ENCODE measurements at places on chromosomes 6 and 20.

DNA sequence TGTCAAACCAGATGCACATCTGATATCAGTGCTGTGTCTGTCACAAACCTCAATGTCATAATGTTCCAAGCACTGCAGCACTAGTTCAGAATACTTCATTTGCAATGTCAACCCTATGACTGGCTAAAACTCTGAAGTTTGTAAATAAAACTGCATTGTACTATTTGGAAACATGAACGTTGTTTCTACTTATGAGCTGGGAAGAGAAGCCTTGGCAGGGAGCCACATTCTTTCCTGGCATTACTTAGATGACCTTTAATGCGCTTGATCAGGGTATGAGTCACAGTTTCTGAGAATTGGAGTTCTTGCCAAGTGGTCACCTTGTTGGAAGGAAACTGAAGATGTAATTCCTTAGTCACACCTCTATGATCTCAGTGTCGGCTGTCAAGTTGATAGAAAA is 664.8 kb upstream of the MMS22L start:
- DNase-seq: no peak

GRCh38 chr6:139877828-139878405 is 503.5 kb upstream of the CITED2 start:
- no peak for DNase-seq

DNA sequence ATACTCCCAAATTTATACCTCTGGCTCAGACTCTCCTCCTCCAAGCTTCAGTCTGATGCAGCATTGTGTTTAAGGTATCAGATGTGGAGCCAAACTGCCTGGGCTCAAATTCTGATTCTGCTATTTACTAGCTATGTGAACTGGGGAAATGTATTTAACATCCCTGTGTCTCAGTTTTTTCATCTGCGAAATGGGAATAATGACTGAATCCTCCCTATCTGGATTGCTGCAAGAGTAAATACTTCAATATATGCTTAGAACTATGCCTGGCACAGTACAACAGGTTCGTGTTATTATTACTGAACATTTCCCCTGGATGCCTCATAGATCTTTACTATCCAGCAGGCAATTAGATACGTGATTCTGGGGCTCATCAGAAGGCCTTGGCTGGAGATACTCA is 5.5 kb downstream of the LRRN4 start:
- no peak for DNase-seq

DNA sequence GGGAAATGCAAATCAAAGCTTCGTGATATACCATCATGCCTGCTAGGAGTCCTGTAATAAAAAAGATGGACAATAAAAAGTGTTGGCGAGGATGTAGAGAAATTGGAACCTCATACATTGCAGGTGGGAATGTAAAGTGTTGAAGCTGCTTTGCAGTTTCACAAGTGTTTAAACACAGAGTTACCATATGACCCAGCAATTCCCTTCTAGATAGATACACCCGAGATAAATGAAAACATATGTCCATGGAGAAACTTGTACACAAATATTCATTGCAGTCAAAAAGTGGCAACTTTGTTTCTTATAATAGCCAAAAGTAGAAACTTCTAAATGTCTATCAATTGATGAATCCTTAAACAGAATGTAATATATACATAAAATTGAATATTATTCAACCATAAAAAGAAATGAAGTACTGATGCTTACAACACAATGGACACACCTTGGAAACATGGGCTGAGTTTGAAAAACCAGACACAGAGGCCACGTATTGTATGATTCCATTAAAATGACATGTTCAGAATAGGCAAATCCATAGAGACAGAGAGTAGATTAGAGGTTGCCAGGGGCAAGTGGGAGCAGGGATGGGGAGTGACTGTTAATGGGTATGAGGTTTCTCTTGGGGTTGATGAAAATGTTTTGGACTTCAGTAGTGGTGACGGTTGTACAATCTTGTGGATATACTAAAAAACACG is 20.8 kb upstream of the ERVFRD-1 start:
- no peak for DNase-seq

- no peak for DNase-seq
These were observed 456.4 kb downstream of the COL12A1 start for GRCh38 chr6:74749211-74750147.

- DNase-seq: no peak
These were observed 30.9 kb upstream of the RAB23 start for GRCh38 chr6:57252975-57253374.

GRCh38 chr6:2947445-2947844 is 23.9 kb downstream of the SERPINB6 start:
- no peak for DNase-seq

DNA sequence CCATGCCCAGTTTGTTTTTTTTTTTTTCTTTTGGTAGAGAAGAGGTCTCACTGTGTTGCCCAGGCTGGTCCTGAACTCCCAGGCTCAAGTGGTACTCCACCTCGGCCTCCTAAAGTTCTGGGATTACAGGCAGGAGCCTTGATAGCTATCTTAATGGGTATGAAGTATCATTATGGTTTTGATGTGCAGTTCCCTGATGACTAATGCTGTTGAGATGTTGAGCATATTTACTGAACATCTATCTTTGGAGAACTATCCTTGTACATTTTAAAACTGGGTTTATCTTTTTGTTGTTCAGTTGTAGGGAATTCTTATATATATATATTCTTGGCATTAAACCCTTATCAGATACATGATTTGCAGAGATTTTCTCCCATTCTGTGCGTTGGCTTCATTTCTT is 21.4 kb upstream of the MYL9 start:
- DNase-seq: no peak

DNA sequence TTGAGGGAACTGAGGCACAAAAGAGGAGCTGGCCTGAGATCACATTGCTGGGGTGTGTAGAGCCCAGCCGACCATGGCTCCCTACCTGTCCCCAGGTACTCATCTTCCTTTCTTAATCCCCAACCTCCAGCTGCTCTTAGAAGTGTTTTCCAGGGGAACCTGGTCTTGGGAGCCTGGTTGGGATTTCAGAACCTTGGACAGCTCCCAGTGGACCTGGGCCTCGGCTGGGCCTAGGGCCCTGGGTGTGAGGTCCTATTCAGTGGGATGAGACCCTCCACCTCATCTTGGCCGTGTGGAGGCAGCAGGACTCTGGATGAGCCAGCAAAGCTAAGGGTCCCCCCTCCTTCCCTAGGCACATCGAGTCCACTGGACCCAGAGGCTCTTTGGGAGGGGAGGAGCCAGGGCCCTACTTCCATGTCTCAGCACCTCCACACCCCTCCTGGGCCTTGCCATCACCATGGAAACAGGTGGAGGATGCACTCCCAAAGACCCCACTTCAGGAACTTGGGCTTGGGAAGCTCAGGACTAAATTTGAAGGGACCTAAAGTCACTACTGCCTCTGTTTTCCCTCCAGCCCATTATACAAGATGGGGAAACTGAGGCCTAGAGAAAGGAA is 38.5 kb downstream of the DLGAP4 start:
- DNase-seq: no peak

DNA sequence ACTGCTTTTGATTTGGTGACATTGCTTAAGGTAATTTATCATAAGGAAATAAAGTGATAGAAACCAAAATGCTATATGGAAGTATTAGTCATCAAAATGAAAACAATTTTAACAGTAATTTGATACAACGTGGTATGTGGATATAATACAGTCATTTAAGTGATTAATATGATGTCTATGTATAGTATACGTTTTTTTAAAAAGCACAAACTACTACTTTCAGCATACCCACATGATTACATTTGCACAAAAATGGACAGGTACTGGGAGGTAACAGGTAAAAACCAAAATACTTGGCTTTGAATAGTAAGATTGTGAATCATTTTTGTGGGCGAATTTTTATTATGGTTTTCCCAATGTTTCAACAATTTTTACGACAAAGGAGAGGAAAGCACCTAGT is 97.6 kb downstream of the OGFRL1 start:
- no peak for DNase-seq

DNA sequence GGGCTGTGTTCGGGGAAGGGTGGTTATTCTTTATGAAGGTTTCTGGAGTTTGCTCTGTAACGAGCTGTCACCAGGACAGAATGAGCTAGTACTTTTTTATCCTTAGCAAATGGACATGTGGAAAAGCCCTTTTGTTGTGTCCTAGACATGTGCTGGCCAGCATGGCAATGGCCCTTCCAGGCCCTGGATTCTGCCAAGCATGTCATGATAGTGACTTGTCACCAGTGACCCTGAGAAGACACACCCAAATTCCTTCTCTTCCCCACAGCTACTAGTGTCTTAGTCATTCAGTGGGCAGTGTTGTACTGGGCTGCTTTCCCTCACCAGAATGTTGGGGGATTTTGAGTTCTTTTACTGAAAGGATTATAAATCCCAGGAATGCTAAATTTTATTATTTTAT is 74.0 kb upstream of the XRN2 start:
- no peak for DNase-seq

GRCh38 chr20:21026951-21027350 is 79.2 kb downstream of the LINC00237 start:
- no peak for DNase-seq

- no peak for DNase-seq
These were observed 192.0 kb upstream of the IMPG1 start for GRCh38 chr6:76264468-76264867.

- DNase-seq: no peak
These were observed 186.7 kb upstream of the CST7 start for GRCh38 chr20:24762371-24762770.

DNA sequence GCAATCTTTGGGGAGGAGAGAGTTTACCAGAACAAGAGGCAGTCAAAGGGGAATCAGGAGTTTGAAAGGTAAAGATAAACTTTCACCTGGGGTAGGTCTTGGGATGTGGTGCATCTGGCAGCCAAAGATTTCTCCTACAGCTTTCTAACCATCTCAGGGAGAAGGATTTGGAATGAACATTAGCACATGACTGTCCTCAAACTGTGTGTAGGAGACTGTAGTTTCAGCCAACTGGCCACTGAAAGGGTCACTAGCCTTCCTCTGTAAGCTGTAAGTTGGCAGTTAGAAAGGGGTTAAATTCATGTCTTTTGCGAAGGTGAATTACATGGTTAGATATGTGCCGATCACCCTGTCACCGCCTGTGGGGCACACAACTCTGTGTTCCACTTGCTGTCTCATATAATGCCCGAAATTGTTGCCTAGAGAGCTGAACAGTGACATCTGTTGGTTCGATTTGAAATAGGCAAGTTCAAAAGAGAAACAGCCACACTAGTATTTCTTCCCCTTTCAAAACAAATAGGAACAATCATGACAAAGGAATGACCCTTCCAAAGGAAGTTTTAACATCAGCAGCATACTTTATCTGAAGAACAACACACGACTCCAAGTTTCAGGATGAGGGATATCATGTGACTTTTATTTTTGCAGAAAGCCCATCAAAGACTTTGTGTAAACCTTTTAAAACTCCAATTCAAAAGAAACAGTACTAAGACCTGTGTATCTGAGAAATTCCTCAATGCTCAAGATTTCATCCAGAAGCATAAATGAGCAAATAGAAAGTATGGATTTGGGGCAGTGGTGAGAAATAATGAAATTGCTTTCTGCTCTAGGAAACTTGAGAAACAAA is 1.1 kb upstream of the OPN5 start:
- peak; percentile 12 for DNase-seq

DNA sequence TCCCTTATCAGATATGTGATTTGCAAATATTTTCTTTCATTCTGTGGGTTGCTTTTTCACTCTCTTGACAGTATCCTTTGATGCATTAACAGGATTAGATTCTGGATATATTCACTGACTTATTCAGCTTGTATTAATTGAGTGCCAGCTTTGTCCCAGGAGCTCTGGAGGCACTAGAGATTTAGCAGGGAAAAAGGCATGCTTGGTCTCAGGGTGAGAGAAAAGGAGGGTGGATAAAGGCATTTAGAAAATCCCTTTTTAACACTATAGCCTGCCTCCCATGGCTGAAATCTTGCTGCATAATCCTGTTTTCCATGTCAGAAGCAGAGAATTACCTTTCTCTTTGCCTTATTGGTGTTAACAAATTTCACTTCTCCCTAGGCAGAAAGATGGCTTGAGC is 28.5 kb upstream of the SIRT5 start:
- DNase-seq: no peak

- DNase-seq: no peak
These were observed 184.9 kb upstream of the LAMP5 start for GRCh38 chr20:9329355-9330101.

- DNase-seq: no peak
These were observed 433.2 kb downstream of the CD83 start for GRCh38 chr6:14550822-14551221.

- no peak for DNase-seq
These were observed 69.7 kb upstream of the ADTRP start for GRCh38 chr6:11848346-11848651.

DNA sequence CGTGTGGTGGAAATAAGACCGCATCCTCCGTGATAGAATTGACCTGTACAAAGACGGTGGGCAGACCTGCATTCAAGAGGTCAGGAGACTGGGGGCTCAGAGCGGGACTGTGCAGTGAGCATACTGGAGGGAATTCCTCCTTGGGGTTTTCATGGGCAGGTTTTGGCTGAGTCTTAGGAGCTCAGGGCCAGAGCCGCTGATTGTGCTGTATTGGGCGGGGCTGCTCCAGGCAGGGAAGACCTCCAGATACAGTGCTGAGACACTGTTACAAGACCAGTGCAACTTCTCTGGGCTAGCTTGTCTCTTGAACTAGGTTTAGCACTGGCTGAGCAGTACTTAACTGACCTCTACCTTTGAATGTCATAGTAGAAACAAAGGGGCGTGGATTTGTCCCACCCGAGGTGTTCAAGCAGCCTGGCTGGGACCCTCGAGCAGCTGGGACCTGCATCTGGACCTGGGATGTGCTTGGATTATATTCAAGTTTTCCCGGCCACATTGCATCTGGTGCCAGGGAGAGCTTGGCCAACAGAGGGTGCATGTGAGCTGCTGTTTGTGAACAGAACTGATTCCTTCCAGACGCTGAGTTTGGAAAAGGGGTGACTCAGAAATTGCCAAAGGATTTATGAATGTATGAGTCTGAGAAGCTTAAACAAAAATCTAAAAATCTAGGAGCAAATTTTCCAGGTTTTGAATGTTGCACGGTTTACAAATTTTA is 33.4 kb upstream of the SLC22A1 start:
- DNase-seq: no peak

GRCh38 chr6:156731396-156731795 is 45.8 kb upstream of the ARID1B start:
- no peak for DNase-seq

- DNase-seq: no peak
These were observed 293.5 kb downstream of the ARHGAP18 start for GRCh38 chr6:129416337-129416990.

- no peak for DNase-seq
These were observed 59.9 kb downstream of the E2F3 start for GRCh38 chr6:20461576-20461975.
